ENCODE measurements at places on chromosomes 7 and 10.

DNA sequence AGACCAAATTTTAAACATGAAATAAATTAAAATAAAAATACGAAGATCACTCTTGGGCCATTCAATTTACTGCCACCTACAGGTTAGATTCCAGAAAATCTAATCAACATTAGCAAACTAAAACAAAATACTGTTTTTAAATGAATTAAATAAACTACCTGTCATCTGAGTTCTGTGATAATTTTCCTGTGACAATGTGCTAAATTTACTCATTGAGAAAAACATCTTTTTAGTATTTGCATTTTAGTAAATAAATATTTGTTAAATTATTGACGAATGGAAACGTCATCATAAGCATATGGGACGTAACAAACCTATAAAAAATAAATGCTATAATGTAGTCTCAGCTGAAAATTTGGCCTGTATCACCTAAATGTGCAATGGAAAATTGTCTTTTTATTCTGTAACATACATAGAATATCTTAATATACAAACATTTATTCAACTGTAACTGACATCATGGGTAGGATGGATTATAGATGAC, 72.1 kb downstream of the ITGB8 start:
- DNase-seq, result no peak

DNA sequence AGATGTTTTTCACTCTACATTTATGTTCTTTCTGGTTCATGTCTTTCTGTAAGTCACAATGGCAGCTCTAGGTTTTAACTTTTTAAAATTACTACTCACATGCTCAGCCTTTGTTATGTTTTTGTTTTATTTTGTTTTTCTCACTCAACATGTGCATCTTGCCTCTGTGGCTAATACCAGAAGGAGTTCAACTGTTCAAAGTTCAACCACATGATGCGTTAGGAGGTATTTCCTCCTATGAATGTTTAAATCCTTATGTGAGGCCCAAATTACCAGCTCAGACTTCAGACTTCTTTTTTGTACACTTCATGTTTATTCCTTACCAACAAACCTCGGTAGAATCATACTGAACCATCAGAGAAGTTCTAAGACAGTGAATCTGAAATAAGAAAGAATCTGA, 151.6 kb downstream of the MALRD1 start:
- no peak for DNase-seq

- DNase-seq, result no peak
Measured at GRCh38 chr7:28479507-28479947, 67.2 kb downstream of the CREB5 start.

DNA sequence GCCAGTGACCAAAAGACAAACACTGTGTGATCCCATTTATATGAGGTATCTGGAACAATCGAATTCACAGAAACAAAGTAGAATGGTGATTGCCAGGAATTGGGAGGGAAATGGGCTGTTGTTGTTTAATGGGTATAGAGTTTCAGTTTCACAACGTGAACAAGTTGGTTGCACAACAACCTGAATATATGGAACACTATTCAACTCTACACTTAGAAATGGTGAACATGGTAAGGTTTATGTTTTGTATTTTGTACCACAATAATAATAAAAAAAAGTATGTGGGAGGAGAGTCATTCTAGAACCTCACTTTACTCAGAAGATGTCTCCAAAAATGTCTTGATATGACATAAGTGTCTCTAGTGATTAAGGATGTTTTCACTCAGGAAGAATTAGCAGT, 85.2 kb upstream of the SGCE start:
- no peak for DNase-seq

DNA sequence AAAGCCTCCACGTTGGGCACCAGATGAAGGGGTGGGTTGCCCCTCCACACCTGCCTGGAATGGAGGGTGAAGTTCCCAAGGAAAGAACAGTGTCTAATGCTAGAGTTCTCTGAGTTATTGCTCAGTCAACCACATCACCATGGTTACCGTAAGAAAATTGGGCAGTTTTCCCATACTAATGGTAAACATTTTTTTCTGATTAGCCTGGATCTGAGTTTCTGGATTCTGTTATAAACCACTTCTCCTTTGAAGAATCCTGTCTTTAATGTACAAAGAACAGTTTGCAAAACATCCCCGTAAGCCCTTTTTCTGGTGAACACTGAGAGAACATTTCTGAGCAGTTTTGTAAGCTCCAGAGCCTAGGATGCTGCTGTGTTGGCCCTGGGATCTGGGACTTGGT, 45.5 kb downstream of the ABCC2 start:
- DNase-seq, result no peak

- DNase-seq, result no peak
Measured at GRCh38 chr7:17672783-17673182, 267.5 kb downstream of the SNX13 start.

DNA sequence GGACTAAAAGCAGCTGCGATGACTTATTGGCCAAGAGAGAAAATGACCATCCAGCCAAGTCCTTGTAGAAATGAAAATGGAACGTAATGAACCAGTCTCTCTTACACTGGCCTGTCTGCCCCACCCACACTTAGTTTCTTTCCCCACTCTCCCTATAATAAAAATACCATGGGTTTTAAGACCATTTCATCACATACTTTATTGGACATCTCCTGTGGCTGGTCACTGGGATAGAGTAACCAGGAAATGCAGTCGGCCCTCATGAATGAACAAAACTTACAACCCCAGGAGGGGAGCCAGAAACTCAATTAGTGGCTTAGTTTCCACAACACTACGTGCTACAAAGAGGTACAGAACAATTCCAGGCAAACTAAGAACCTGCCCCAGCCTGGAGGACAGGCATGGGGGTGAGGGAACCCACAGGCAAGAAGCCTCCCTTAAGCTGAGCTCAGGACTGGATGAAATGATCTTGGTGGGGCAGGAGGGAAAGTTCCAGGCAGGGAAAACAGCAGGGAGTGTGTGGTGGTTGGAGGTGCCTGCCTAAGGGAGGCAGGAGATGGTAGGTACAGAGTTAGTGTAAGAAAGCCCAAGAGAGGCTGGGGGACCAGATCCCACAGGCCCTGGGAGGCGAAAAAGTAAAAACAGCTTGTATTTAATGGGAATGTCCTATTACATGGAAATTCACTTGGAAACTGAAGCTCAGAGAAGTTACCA, 29.6 kb downstream of the MKI67 start:
- no peak for DNase-seq

GRCh38 chr7:6480323-6480660, 32.5 kb upstream of the DAGLB start:
- no peak for DNase-seq

DNA sequence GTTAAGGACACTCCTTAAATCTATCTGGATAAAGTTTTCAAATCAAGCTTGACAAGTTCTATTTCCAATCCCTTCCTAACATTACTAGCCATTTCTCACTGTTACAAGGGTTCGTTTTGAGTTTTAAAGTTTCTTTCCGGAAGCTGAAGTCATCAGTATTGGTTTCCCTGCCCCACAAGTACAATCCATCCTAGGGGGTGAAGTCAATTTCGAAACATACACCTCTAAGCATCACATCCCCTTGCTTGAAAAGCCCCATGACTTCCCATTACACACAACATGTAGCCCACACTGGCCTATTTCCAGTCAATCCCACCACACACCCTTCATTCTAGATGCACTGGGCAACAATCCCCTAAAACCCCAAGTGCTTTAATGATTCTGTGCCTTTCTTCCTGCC, 13.0 kb downstream of the DPY19L1 start:
- no peak for DNase-seq

GRCh38 chr7:39464350-39465054, 101.7 kb upstream of the YAE1 start:
- no peak for DNase-seq

GRCh38 chr7:37705976-37706375, 22.4 kb downstream of the GPR141 start:
- no peak for DNase-seq

- DNase-seq, result no peak
Measured at GRCh38 chr10:101050208-101051069, 11.3 kb upstream of the KAZALD1 start.

GRCh38 chr10:30752481-30752881, 122.9 kb upstream of the LYZL2 start:
- DNase-seq, result no peak

- DNase-seq, result no peak
Measured at GRCh38 chr10:50437248-50437647, 185.9 kb upstream of the ASAH2 start.

DNA sequence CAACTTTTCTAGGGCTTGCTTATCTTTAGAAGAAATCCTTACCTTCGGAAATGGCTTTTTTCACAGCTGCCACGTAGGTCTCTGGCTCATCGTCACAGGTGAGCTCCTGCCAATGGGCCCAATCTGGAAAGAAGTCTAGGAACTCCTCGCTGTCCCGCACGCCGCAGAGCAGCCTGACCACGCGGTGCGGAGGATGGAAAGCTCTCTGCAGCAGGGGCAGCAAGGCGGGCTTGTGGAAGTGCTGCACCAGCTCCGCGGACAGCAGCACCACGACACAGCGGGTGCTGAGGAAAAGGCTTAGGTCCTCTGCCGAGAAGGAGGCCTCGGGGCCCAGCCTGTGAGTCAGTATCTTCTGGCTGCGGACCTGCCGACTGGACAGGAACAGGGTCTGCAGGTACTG, 10.8 kb downstream of the PIK3AP1 start:
- no peak for DNase-seq

- DNase-seq, result no peak
Measured at GRCh38 chr10:99913831-99914235, 95.9 kb downstream of the DNMBP start.

Data from NCI-H524 (cell line).